ENCODE measurements at places on chromosomes 13 and 19. TPM values are rescaled to one million over a fixed set of nuclear protein-coding genes. Genes with fewer than 3 reads are reported as not detected.

Gene SCGB2B2
- 0.22 TPM for total RNA-seq

Gene ELANE
- 0.22 TPM for total RNA-seq

Gene ZBTB32
- not detected for total RNA-seq

Gene POLRMT
- 28.6 TPM for total RNA-seq

Gene NKPD1
- 0.13 TPM for total RNA-seq

Gene ZNF649
- total RNA-seq: 12.0 TPM

Gene ZNF541
- 0.18 TPM for total RNA-seq

Gene PNMA8C
- total RNA-seq: 0.44 TPM

Gene CACNG6
- 21.5 TPM for total RNA-seq

Gene PROZ
- total RNA-seq: not detected

Gene MATK
- total RNA-seq: 0.62 TPM

Gene FREM2
- total RNA-seq: 8.5 TPM

Gene CDK8
- 17.3 TPM for total RNA-seq

Gene RAB8A
- total RNA-seq: 17.5 TPM

Gene DIAPH3
- total RNA-seq: 4.3 TPM

Gene OVOL3
- total RNA-seq: not detected

Gene FAM32A
- total RNA-seq: 78.5 TPM

Gene TTYH1
- total RNA-seq: 3.6 TPM

Gene ATP7B
- 5.4 TPM for total RNA-seq

Gene ADPRHL1
- 212 TPM for total RNA-seq

Gene ZNF808
- 15.9 TPM for total RNA-seq

Gene SHFL
- 9.2 TPM for total RNA-seq

Gene TEX101
- total RNA-seq: not detected

Gene LYL1
- total RNA-seq: 5.0 TPM

Gene NLRP11
- not detected for total RNA-seq

Gene KIR3DL2
- not detected for total RNA-seq

Gene AZU1
- 0.18 TPM for total RNA-seq

Gene LMTK3
- 0.04 TPM for total RNA-seq

Gene ALG11
- total RNA-seq: 17.9 TPM

Gene FUT1
- 1.1 TPM for total RNA-seq

Gene ZNF433
- total RNA-seq: 6.4 TPM

Gene MEDAG
- 9.7 TPM for total RNA-seq
